ENCODE measurements at places on chromosomes 11 and 22. TPM values are rescaled to one million over a fixed set of nuclear protein-coding genes. Genes with fewer than 3 reads are reported as not detected.

DNA sequence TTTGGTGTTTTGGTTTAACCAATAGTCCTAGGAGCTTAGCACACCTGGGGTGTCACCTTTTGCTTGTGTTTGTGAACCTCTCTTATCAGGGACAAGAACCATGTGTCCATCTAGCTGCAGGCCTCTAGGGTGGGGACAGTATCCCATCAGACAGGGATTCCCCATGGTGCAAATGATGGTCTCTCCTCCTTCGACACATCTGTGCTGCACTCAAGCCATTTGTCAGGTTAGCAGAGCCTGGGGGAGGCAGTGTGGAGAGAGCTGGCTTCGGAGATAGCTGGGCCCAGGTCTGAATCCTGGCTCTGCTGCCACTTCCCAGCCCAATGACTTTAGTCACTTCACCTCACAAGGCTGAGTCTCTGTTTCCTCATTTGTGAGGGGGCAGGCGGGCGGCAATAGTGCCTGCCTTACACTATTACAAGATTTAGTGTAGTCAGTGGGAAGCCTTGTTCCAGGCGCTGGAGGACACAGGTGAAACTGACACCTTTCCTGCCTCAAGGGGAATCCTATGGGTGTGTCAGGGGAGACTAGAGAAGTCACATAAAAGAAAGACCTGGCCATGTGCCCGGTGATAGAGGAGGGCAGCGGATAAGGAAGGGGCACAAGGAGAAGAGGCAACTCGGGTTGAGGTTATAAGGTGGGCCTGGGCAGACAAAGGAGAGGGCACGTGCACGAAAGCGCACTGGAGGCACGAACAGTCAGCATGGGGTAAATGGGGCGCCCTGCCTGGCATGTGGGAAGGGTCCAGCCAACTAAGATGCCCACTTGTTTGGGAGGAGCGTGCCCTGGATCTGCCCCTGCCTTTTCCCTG, 12.6 kb downstream of the KLHL35 start:
- no peak for DNase-seq
- H3K27ac ChIP-seq: peak overlapping the region; percentile 78
- no peak overlapping the region for H3K4me3 ChIP-seq
- H3K27me3 ChIP-seq: no peaks in the 10 kb centered on the region
- H3K4me1 ChIP-seq: peaks cover 13% of the 10 kb centered on the region

DNA sequence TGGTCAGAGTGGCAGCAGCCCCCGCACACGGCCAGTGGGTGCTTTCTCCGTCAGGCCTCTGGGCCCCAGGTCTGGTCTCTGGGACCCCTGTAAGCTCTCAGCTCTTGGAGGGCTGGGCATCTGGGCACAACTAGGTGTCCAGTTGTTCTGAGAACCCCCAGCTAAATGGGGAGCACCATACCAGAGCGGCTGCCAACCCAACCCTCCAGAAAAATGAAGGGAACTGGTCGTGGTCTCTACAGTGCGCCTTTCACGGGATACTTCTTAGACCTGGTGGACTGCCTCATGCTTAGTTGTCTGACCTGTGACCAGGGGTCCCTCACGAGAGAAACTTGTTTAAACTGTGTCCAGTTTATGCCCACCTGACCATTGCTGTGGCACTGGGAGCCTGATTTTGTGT, 104.9 kb downstream of the BCR start:
- H3K4me3 ChIP-seq: no peak overlapping the region
- no peak overlapping the region for H3K27ac ChIP-seq
- no peak for DNase-seq
- H3K36me3 ChIP-seq: peaks cover 39% of the 10 kb centered on the region
- no peaks in the 10 kb centered on the region for H3K27me3 ChIP-seq
- no peaks in the 10 kb centered on the region for H3K4me1 ChIP-seq

DNA sequence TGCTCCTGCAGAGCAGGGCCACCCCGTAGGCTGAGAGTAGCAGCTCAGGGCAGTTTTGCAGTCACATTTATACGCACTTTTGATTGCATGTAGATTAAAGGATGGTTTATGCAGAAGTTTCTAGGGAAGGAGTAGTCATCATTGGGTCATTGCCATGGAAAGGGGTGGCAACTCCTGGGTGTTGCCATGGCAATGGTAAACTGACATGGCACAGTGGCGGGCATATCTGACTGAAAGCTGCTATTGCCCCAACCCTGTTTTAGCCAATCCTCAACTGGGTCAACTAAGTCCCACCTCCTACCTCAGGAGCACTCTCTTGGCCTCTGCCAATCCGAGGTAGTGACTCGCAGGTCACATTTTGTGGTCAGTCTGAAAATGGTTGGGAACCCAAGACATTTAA, 2.4 kb upstream of the ARSA start:
- no peak for DNase-seq
- H3K27me3 ChIP-seq: peaks cover 24% of the 10 kb centered on the region
- H3K27ac ChIP-seq: no peak overlapping the region
- no peak overlapping the region for H3K4me3 ChIP-seq

- peaks cover 6% of the 10 kb centered on the region for H3K36me3 ChIP-seq
- H3K27me3 ChIP-seq: peaks cover 44% of the 10 kb centered on the region
- peak; percentile 19 for DNase-seq
These were observed 612 bp downstream of the ASPHD2 start for GRCh38 chr22:26429458-26430286.

GRCh38 chr11:108561535-108561991, 32.0 kb downstream of the EXPH5 start:
- no peak for DNase-seq
- no peak overlapping the region for H3K4me3 ChIP-seq
- H3K27me3 ChIP-seq: no peaks in the 10 kb centered on the region
- 0 out of 2 replicates have a peak overlapping the region, but pooled peaks have one; percentile 14 for H3K27ac ChIP-seq
- H3K36me3 ChIP-seq: no peaks in the 10 kb centered on the region

GRCh38 chr11:117809236-117810055, 12.4 kb upstream of the DSCAML1 start:
- no peaks in the 10 kb centered on the region for H3K36me3 ChIP-seq
- DNase-seq: peak; percentile 74
- peaks cover 8% of the 10 kb centered on the region for H3K27me3 ChIP-seq
- no peak overlapping the region for H3K27ac ChIP-seq
- H3K4me1 ChIP-seq: peaks cover 10% of the 10 kb centered on the region
- no peak overlapping the region for H3K4me3 ChIP-seq

DNA sequence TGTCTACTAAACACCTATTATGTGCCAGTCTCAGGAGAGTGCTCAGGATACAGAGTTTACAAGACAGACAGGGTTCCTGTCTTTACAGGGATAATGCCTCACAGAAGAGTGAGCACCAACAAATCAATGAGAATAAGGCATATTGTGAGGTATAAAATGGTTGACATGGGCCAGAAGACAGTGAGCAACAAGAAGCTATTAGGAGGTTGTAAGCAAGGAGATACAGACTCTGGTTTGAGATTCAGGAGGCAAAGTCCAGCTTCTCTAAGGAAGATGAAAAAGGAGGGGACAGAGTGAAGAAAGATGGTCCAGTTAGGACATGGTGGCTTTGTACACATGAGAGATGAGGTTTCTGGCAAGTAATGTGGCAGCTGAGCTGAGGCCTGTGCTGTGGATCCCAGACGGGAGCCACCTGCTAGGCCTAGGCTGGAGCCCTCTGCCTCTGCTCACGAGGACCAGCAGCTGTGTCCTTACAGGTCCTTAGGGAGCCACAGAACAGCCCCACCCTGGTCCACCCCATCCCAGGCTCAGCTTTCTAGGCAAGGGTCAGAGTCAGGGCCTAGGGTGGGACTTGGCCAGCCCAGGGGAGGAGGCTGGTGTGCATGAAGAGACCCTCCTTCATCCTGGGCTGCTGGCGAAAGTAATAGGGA, 110.5 kb downstream of the ZNF280B start:
- no peak overlapping the region for H3K27ac ChIP-seq
- no peaks in the 10 kb centered on the region for H3K4me1 ChIP-seq
- no peaks in the 10 kb centered on the region for H3K36me3 ChIP-seq
- H3K27me3 ChIP-seq: peaks cover 100% of the 10 kb centered on the region
- no peak for DNase-seq

CEND1 gene
- 2.0 TPM for total RNA-seq

SCN4B gene
- total RNA-seq: 4.5 TPM

WNT11 gene
- 0.32 TPM for total RNA-seq

- H3K36me3 ChIP-seq: no peaks in the 10 kb centered on the region
- no peak for DNase-seq
- H3K27ac ChIP-seq: no peak overlapping the region
- H3K27me3 ChIP-seq: no peaks in the 10 kb centered on the region
- H3K4me3 ChIP-seq: no peak overlapping the region
These were observed 450.8 kb downstream of the SOX6 start for GRCh38 chr11:15905366-15906104.

GRCh38 chr11:34149274-34149673, 43.8 kb downstream of the NAT10 start:
- H3K36me3 ChIP-seq: peaks cover 43% of the 10 kb centered on the region
- no peak overlapping the region for H3K4me3 ChIP-seq
- no peaks in the 10 kb centered on the region for H3K27me3 ChIP-seq

CCDC82 gene
- 15.3 TPM for total RNA-seq

KCNJ11 gene
- 10.0 TPM for total RNA-seq

PANX2 gene
- total RNA-seq: 10.2 TPM

VPREB1 gene
- total RNA-seq: not detected

TPBGL gene
- total RNA-seq: 0.60 TPM

MRPL23 gene
- total RNA-seq: 73.0 TPM

GRCh38 chr11:93603225-93604007, 58.1 kb upstream of the CEP295 start:
- DNase-seq: no peak
- no peak overlapping the region for H3K4me3 ChIP-seq
- no peak overlapping the region for H3K27ac ChIP-seq

GRCh38 chr11:19664886-19665548, 47.6 kb upstream of the NAV2 start:
- no peak overlapping the region for H3K27ac ChIP-seq
- peaks cover 9% of the 10 kb centered on the region for H3K4me1 ChIP-seq
- no peak for DNase-seq
- H3K36me3 ChIP-seq: no peaks in the 10 kb centered on the region
- no peak overlapping the region for H3K4me3 ChIP-seq

- no peak overlapping the region for H3K4me3 ChIP-seq
- H3K27ac ChIP-seq: no peak overlapping the region
- H3K4me1 ChIP-seq: peaks cover 22% of the 10 kb centered on the region
- H3K27me3 ChIP-seq: peaks cover 28% of the 10 kb centered on the region
- H3K36me3 ChIP-seq: no peaks in the 10 kb centered on the region
These were observed 3.4 kb upstream of the RASD2 start for GRCh38 chr22:35537232-35537631.

Measured in WTC11 (cell line).